ENCODE measurements at places on chromosomes 4 and X.
A peak's percentile ranks its signal among the peaks of the same experiment; 100 is the strongest.

DNA sequence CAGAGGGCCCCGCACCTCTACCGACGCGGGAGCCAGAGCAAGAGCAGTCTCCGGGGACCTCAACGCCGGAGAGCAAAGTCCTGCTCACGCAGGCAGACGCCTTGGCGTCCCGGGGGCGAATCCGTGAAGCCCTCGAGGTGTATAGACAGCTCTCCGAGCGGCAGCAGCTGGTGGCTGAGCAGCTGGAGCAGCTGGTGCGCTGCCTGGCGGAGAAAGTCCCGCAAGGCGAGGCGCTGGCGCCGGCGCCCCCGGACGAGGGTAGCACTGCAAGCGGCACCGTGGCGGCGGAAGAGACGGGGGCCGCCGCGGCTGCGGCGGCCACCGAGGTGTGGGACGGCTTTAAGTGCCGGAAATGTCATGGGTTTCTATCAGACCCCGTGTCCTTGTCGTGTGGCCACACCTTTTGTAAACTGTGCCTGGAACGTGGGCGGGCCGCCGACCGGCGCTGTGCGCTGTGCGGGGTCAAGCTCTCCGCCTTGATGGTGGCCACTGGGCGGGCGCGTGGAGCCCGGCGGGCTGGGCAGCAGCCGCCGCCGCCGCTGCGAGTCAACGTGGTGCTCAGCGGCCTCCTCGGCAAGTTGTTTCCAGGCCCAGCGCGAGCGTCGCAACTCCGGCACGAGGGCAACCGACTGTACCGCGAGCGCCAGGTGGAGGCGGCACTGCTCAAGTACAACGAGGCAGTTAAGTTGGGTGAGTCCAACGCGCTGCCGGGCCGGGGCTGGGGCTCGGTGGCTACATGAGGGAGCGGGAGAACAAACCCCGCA, 672 bp downstream of the LONRF3 start:
- DNase-seq: peak; percentile 43

DNA sequence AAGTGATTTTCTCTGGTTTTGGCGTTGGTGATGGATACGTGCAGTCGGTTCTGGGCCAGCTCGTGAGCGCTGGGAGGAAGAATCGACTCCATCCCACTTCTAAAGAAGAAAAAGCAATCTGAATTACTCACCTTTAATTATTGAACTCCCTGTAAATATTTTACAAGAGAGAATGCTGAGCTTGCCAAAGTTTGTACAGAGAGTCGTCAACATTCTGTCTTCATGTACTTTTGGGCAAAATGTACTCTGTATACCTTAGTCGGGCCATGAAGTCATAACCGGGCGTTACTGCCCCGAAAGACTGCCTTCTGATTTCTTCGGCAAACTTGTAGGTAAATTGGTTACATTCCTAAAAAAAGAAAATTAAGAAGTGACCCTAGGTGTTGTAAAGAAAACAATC, 5.5 kb downstream of the PNPLA4 start:
- no peak for DNase-seq

GRCh38 chrX:16885628-16886027, 15.5 kb upstream of the RBBP7 start:
- no peak for DNase-seq

- DNase-seq: no peak
These were observed 848 bp downstream of the RAB9A start for GRCh38 chrX:13689741-13690211.

- no peak for DNase-seq
These were observed 380.6 kb upstream of the SPOCK3 start for GRCh38 chr4:167614866-167615265.

DNA sequence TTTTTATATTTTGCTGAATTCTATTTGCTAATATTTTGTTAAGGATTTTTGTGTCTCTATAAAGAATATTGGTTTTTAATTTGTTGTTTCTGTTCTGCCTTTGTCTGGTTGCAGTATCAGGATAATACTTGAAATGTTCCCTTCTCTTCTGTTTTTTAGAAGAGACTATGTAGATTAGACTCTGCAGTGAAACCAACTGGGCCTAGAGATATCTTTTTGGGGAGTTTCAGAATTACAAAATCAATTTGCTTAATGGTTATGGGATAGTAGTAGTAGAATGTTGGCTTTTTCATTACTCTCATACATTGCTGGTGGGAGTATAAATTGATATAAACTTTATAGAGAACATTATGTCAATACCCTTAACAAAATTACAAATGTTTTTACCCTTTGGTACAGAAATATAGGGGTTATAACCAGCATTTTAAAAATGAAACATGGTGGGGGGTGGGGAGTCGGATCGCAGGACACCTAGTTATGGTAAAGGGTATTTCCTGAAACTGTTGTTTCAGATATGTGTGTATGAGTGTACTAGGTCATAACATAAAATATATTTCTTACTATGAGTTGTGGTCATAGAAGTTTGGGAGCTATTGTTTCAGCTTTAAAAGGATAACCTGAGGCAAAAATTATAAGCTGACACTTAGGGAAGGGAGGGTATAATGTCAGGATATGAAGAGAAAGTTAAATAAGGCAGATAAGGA, 29.0 kb downstream of the CLOCK start:
- no peak for DNase-seq

GRCh38 chr4:102612824-102613366, 111.7 kb downstream of the NFKB1 start:
- DNase-seq: no peak

GRCh38 chr4:1573830-1574459, 110.2 kb downstream of the FAM53A start:
- no peak for DNase-seq

- DNase-seq: peak; percentile 51
These were observed 105.8 kb upstream of the DCAF12L1 start for GRCh38 chrX:126658447-126658846.

DNA sequence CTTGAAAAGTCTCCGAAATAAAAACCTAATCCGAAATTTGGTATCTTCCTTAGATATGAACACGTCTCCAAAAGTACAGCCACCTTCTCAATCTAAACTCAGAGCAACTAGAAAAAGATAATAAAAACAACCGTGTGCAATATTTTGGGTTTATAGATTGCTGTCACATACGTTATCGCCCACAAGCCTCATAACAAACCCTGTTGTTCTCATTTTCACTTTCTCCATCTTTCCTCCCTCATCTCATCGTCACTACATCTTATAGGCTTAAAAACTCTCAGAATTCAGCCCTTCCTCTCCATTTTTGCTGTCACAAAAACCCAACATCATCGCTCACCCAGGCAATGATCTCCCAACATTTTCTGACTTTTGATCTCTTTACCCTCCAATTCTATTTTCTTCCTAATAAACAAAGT, 448 bp upstream of the SCFD2 start:
- no peak for DNase-seq

DNA sequence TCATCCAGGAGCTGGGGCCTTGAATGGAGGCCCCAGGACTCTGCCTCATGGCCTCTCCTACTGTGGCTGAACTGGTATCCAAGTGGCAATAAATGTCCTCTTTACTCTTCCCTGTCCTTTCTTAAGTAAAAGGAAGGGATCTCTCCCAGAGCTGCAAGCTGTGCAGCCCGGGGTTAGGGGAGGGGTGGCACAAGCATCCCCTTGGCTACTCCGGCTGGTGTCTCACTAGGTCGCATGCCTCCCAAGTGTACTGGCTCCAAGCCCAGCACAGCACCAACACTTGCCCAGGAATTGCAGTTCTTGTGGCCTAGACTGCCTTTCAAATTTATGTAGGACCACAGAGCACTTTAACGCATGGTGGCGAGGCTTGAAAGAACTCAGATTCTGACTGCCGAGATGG, 44.7 kb upstream of the MED14 start:
- DNase-seq: no peak

DNA sequence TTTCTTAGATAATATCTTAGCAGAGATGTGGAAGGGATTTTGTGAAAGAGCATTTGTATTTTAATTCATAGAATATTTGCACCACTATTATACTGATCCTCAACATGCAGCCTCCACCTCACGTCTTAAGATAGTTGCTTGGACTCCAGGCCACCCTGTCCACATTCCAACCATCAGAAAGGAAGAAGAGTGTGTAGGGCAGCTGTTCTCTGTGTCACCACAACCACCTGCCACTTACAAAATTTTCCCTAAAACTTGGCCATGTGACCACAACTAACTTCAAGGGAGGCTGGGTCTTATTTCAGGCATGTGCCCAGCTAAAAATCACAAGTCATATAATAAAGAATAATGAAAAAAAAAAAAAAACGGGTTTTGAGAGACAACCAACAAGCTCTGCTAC, 528.1 kb downstream of the RAB28 start:
- no peak for DNase-seq

DNA sequence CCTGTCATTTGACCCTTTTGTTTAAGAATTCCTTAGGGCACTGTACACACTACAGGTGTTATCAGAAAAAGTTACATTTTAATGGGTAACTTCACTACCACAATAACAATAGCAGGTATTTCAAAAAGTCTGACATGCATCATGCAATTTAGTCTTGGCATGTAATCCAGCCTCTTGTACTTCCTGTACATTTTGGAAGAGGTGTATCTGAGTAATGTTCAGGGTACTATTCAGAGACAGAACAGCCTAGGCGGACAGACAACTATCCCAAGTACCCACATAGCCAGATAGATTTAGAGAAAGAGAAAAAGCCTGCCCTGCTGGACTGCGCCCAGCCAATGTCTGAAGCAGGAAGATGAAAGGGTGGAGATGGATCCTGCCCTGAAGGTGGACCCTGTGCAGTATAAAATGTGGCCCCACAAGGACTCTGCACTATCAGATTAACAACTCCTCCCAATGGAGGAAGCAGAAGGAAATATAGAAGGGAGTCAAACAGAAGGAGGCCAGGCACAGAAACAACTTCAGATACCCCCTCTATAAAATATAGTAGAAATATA, 8.5 kb downstream of the UGT2B7 start:
- DNase-seq: no peak

DNA sequence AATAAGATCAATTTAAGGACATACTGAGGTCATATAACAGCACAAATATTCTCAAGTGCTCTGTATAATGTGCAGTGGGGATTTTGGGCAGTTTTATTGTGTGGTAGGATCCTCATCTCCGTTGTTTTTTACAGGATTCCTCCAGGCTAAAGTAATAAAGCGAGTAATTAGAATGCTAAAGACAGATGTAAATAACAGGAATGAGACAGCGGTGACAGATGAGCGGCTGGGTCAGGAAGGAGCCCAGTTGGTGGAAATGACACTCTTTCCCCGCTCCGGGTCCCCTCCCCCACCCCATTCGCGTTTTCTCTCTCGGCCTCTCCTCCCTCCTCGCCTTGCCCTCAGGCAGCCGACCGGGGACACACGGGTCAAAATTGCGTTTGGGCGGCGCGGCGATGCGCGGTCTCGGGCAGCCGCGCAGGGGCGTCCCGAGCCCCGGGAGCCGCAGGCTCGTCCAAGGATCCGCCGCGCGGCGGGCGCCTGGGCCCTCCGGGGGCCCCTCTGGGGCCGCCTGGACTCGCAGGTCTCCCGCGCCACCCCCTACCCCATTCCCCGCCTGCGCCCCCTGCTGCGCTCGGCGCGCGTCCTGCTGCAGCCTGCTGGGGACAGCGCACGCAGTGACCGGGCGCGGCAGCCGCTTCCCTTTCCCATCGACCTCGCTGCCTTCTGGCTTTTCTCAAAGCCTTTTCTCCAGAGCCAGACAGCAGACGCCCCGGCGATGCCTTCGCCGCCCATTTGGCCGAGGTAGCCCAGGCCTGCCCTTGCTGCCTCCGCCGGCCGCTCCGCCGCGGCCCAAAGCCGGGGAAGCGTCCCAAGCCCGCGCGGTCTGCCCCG, 16.2 kb downstream of the POU4F2 start:
- DNase-seq: no peak

DNA sequence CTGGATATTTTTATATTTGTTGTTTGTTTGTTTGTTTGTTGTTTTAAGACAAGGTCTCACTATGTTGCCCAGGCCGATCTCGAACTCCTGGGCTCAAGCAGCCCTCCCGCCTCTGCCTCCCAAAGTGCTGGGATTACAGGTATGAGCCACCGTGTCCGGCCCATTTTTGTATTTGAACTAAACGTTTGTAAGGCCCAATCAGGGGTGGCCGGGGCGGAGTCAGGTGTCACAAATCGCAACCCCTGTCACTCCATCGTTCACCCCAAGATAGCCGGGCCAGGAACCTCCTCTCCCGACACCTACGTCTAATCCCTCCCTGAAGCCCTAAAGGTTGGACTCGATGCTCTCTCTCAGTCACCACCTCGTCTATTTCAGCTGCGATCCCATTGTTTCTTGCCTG, 722 bp upstream of the EFHC2 start:
- DNase-seq: no peak

GRCh38 chr4:7781993-7782392, 157.7 kb downstream of the AFAP1 start:
- no peak for DNase-seq

- no peak for DNase-seq
These were observed 169.7 kb downstream of the TMEM47 start for GRCh38 chrX:34487364-34487763.

DNA sequence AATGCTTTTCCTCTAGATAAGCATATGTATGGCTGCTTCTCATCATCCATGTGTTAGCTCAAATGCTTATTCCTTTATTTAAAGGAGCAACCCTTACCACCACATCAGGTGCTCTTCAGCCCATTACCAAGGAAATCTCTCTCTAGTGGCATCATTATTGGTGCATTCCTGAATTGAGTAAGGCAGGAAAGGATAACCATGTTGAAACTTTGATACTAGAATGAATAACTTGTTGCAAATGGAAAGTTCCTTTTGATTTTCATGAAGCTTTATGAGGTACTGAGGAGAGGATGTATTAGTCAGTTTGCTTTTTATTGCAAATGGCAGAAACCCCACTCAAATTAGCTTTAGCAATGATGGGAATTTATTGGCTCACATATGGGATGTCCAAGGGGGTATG, 212.3 kb upstream of the FGF13 start:
- DNase-seq: no peak

DNA sequence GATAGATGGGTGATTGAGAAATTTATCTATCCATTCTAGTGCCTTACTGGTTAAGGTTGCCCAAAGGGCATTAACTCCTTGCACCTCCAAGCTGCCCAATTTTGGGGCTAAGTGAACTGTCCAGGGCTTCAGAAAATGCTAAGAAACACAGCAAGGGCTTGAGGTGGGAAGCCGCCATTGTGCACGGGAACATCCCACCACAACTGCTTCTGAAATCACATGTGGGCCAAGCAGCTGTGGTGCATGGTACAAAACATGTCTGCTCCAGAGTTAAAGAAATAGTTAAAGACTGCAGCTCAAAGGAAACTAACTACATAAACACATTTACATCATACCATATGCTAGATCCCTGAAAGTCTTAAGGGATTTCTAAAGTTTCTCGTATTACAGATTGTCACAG, 144.3 kb upstream of the NDST3 start:
- no peak for DNase-seq

DNA sequence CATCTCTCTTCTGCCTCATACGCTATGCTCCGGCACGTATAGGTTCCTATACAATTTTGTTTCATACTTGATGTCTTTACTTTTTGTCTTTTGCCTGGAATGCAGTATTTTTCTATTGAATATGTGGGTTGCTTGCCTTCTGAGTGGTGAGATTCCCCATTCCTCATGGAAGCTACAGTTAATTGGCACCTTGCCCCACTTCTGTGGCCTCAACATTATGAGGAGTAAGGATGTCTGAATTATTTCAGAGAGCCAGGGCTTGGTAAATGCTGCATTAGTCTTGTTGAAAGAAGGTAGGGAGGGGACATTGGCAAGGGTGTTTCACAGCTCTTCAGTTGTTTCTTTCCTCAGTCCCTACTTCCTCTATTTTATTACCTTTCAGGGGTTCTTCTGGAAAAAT, 23.0 kb downstream of the CDKL5 start:
- DNase-seq: peak; percentile 7

GRCh38 chrX:31506928-31507327, 435.1 kb upstream of the FTHL17 start:
- DNase-seq: no peak

Data from kidney tubule cell (primary cell).